ENCODE measurements at places on chromosomes 4 and X. TPM values are rescaled to one million over a fixed set of nuclear protein-coding genes. Genes with fewer than 3 reads are reported as not detected.

DNA sequence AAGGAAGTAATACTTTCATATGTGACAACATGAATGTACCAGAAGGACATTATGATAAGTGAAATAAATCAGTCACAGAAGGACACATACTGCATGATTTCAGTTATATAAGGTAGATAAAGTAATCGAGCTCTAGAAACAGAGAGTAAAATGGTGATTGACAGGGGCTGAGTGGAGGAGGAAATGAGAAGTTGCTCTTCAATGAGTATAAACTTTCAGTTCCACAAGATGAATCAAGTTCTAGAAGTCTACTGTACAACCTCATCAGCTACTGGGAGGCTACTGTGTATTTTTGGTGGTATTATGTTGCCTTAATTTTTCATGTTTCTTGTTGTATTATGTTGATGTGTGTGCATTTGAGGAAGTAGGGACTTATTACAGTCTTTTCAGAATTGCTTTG is 270.9 kb upstream of the GRIA3 start:
- H3K27ac ChIP-seq, result no peak overlapping the region
- no peak overlapping the region for H3K4me3 ChIP-seq
- no peaks in the 10 kb centered on the region for H3K36me3 ChIP-seq
- no peaks in the 10 kb centered on the region for H3K27me3 ChIP-seq
- no peak for DNase-seq

DNA sequence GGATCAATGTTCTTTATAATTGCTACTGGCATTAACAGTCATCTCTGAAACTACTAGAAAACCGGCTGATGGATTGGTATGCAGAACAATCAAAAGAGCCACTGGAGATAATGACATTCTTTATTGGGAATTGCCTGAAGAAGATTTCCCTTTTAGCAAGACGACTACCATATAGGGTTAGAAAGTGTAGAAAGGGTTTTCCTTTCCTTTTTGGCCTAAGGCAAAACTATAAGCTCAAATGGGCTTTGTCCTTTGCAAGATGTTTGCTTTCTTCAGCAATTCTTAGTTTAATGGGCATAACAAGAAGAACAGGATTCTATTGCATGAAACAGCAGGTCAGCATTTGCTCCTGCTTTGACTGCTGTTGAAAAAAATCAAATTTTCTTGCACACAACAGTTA is 214.2 kb upstream of the PCDH10 start:
- H3K36me3 ChIP-seq, result no peaks in the 10 kb centered on the region
- no peak for DNase-seq
- no peak overlapping the region for H3K4me3 ChIP-seq
- no peaks in the 10 kb centered on the region for H3K4me1 ChIP-seq
- no peak overlapping the region for H3K27ac ChIP-seq

CT45A1 gene
- not detected for polyA plus RNA-seq

SHOX gene
- polyA plus RNA-seq, result not detected

DNA sequence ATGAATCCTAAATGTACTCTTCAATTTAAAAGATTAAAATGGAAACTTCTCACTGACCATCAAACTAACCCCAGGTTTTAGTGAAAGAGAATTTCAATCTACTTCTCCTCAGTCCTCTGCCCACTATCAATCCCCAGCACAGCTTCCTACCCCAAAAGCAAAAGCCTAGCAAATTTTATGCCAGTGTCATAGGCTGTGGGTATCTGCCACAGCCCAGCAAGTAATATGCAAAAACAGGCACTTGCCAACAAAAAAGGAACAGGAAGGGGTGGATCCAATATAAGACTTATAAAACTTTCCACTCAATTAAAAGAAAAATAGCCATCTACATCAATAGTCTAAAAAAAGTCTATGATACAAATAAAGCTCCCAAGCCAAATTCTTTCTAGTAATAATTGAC is 22.3 kb downstream of the CAMK2D start:
- H3K36me3 ChIP-seq, result no peaks in the 10 kb centered on the region
- no peak overlapping the region for H3K4me3 ChIP-seq
- H3K27ac ChIP-seq, result no peak overlapping the region
- H3K27me3 ChIP-seq, result no peaks in the 10 kb centered on the region
- no peak for DNase-seq
- no peaks in the 10 kb centered on the region for H3K4me1 ChIP-seq

GRCh38 chrX:1851527-1851926 is 236.7 kb downstream of the ASMT start:
- no peak overlapping the region for H3K4me3 ChIP-seq
- H3K36me3 ChIP-seq, result no peaks in the 10 kb centered on the region
- no peak for DNase-seq
- no peaks in the 10 kb centered on the region for H3K4me1 ChIP-seq

ART3 gene
- not detected for polyA plus RNA-seq

DNA sequence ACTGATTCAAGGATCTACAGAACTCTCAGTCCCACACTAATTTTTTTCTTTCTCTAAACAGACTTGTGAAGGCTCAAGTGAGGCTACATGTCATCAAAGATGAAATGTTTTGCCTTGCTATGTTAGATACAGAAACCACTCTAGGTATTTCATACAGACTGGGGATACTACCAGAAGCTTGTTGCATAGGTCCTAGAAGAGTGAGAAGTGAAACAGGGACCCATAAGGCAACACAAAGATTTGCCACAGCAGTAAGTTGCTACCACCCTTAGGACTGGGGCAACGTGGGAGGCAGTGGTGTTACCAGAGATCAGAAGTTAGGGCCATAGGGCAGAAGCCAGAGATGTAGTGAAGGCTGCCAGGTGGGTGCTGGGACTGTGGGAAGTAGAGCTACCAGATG is 50.7 kb upstream of the MID1IP1 start:
- no peak overlapping the region for H3K27ac ChIP-seq
- no peak for DNase-seq
- no peaks in the 10 kb centered on the region for H3K4me1 ChIP-seq

DNA sequence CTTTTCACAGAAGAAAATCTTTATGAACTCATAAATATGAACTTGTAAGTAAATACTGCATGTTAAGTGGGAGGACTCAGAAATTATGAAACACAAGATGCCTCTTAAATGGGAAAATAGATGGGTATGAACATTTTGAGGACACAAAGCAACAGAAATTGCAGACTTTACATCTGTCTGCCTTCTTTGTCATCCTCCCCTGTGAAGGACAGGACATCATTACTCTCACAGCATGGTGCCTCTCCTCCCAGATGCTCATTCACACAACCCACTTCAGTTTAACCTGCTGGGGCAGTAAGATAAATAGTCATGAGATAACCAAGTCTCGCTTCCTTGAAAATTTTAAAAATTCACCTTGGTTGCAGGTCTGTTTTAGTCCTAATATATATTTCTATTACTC is 144.5 kb downstream of the APBB2 start:
- no peak overlapping the region for H3K4me3 ChIP-seq
- no peak for DNase-seq
- no peaks in the 10 kb centered on the region for H3K27me3 ChIP-seq
- no peaks in the 10 kb centered on the region for H3K36me3 ChIP-seq

DNA sequence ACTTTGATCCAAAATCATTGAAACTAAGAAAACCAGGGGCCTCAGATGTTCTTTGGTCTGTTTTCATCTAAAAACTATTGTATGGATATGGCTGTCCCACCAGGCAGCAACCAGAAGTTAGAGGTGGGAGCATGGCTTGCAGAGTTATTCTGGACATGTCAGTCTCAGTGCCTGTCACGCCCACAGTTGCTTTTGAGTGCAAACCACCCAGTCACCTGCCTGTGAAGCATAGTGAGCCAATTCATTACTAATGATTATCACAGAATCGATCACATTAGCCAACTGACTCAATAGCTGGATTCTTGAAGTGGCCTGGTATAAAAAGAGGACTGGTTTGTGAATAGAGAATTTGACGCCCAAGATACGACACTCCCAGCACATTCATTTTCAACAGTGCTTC is 104.2 kb upstream of the SORBS2 start:
- H3K36me3 ChIP-seq, result no peaks in the 10 kb centered on the region
- no peaks in the 10 kb centered on the region for H3K27me3 ChIP-seq
- DNase-seq, result no peak
- H3K4me3 ChIP-seq, result no peak overlapping the region
- H3K27ac ChIP-seq, result no peak overlapping the region

DNA sequence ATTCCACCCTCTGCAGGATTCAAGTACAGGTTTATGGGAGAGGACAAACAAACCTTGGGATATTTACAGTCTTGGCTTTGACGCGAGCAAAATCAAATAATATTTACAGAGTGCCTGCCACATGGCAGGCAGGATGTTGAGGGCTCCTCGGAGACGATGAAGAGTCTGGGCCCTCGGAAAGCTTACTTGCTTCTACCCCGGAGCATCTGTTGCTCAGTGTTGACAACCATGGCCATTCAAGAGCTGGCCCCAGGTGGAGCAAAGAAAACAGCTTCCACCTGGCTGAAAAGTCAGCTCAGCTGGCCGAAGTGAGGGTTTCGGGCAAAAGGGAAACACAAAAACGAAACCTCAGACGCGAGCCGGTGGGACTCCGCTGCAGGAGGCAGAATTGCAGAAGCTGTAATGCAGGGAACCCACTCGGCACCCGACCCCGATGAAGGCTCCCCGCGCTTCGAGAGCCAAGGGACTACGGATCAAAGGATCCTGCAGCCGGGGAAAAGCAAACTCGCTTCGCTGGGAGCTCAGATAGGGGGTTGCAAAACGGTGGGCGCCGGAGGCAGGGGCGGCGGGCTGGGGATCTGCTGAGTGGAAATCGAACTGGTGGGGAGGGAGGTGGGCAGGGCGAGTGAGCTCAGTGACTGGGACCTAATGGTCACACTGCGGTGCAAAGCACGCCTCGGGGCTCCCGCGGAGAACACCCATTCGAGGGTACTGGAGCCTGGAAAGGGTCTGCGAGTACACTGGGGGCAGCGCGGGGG is 805 bp downstream of the ATP8A1 start:
- DNase-seq, result peak; percentile 88
- peak overlapping the region; percentile 70 for H3K4me3 ChIP-seq
- peak overlapping the region; percentile 67 for H3K27ac ChIP-seq
- H3K27me3 ChIP-seq, result no peaks in the 10 kb centered on the region
- H3K4me1 ChIP-seq, result peaks cover 3% of the 10 kb centered on the region

MAOB gene
- 91.8 TPM for polyA plus RNA-seq

DNA sequence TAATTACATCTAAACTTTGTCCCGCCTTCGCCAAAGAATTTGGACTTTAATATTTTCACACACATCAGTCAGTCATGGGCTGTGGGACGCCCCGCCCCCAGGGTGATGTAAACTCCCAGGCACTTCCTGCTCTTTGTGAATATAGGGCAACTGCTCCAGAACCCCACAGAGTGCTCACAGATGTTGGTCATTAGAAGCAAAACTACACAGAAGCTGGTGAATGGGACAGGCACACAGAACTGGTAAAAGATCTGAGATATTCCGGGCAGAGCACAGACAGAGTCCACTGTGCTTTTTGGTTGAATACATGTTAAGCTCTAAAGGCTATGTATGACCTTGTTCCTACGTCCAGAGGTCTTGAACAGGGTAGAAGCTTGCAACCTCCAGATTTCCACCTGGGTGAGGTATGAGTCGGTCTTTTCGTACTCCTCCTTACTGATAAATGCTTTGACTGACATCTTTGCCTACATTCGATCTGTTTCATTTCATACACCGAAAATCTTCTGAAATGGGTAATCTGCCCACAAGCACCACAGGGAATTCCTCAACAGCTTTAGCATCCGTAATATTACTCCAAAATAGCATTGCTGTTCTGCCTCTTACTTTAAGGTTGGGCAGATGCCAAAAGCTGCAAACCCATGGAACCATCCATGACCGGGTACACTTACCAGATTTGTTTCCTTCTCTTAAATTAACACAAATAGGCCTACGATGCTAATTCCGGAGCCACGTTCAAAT is 144.6 kb downstream of the AMELX start:
- no peaks in the 10 kb centered on the region for H3K4me1 ChIP-seq
- no peaks in the 10 kb centered on the region for H3K27me3 ChIP-seq
- no peak overlapping the region for H3K4me3 ChIP-seq

DNA sequence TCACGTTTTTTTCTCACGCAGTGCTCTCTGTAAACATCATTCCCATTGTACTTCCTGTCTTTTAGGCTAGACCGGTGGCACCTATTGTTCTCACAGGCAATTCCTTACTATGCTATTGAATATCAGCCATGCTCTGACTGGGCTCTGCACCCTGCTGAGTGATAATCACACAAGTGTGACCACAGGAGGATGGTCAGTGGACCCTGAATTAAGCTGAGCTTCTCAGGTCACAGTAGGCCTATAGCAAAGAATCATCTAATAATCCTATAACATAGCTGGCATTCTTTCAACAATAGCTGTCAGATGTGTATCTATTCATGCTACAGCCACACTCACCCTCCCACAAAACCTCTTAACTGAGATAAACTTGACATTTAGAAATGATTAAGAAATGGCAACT is 2399.8 kb upstream of the TENM3 start:
- H3K27ac ChIP-seq, result no peak overlapping the region
- H3K4me3 ChIP-seq, result no peak overlapping the region
- no peaks in the 10 kb centered on the region for H3K27me3 ChIP-seq
- no peaks in the 10 kb centered on the region for H3K36me3 ChIP-seq
- no peak for DNase-seq
- H3K4me1 ChIP-seq, result no peaks in the 10 kb centered on the region
